Left cardiac atrium (tissue), 4 donors: ENCODE measurements at places on chromosomes 16 and 17. TPM values are rescaled to one million over a fixed set of nuclear protein-coding genes. Genes with fewer than 3 reads are reported as not detected.

The PRSS33 gene
- not detected for total RNA-seq

DNA sequence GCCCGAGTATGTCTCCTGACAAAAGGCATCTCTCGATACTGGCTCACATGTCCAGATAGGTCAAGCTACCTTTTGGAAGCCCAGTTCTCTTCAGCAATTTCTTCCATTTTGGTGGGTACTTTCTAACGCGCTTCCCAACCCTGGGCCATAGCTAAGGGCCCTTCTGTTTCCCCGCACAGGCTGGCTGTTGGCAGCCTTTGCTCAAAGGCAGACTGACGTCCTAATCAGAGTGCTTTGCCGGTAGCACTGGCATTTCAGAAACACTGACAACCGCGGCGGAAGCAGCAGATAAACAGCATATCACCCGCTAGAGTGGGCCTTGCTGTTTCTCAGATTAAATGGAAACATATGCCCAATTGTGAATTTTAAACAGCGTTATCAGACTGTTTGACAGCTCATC, 49.3 kb upstream of the MPHOSPH6 start:
- no peak for DNase-seq

DNA sequence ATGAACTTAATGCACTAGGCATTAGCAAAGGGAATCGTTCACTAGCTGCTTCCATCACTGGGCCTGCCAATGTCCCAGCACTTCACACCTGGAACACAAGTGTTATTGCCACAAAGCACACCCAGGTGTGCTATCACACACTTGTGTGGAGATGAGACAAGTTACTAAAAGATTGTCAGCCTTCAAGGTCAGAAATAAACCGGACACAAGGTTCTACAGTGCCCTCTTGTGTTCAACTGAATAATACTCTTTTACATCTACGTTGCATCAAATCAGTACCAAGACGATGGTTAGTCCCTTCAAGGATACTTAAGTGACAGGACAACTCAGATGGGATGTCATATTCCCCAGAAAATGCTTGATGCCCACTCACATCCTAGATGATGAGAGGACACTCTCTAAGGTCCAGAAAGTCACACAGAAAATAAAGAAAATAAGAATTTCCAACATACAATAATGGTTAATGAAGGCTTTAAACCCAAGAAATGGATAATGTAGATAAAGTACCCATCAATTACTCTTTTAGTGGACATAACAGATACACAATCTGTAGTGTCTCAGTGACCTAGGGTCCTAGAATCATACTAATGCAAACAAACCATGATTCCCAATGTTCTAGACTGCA, 16.4 kb upstream of the GLG1 start:
- DNase-seq, result no peak

The PRAC1 gene
- total RNA-seq, result not detected

DNA sequence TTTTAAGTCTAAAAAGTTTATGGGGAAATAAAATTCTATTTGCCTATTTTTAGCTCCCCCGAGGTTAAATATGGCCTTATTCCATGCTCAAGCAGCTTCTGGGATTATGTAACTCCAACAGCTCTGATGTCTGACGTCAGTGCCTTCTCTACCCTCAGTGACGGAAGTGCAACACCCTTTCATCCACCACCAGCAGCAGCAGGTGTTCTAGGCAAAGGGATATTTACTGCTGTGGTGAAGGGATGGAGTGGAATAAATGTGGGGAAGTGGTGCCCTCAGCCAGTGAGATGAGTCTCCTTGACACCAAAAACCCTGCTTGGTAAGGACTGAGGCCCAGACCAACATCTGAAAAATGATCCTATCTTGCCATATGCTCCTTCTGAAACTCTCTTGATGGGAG, 247.4 kb downstream of the SHISA9 start:
- no peak for DNase-seq

The STX4 gene
- 53.4 TPM for total RNA-seq

DNA sequence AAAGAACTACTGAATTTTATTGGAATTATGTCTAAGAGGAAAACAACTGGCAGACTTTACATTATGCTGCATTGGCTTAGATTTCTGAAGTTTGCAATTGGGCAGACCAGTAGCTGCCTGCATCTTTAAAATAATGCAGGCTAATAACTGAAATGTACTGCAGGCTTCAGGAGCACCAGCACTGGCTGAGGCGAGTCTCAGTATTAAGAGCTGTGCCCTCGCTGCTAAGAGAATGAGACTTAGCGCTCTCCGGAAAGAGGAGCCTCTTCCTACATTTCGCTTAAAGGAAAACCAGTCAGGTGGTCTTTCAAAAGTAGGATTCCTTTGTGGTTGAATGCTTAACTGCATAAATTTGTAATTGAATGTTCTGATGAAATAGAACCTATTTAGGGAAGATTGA, 885 bp downstream of the CNTNAP4 start:
- no peak for DNase-seq

The NPIPB12 gene
- 23.4 TPM for total RNA-seq

DNA sequence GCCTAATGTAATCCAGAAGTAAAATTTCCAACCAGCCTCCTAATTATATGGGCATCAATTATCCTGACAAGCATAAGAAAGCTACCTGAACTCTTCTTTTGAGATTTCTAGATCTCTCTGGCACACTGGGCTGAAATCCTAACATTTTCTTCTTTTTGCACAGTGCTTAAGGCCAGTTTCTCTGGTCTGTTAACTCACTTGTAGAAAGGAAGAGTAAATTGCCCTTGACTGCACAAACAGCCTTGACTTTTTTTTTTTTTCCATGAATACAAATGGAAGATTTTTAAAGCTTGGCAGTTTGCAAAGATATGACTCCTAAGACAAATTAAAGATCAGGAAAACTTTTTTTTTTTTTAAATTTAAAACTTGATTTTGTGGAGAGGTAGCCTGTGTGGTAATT, 291.2 kb upstream of the MON1B start:
- DNase-seq, result no peak

The GINS3 gene
- total RNA-seq, result 5.0 TPM

- no peak for DNase-seq
These were observed 38.2 kb upstream of the NUDT7 start for GRCh38 chr16:77684181-77684526.

The SLFN13 gene
- total RNA-seq, result 7.5 TPM

DNA sequence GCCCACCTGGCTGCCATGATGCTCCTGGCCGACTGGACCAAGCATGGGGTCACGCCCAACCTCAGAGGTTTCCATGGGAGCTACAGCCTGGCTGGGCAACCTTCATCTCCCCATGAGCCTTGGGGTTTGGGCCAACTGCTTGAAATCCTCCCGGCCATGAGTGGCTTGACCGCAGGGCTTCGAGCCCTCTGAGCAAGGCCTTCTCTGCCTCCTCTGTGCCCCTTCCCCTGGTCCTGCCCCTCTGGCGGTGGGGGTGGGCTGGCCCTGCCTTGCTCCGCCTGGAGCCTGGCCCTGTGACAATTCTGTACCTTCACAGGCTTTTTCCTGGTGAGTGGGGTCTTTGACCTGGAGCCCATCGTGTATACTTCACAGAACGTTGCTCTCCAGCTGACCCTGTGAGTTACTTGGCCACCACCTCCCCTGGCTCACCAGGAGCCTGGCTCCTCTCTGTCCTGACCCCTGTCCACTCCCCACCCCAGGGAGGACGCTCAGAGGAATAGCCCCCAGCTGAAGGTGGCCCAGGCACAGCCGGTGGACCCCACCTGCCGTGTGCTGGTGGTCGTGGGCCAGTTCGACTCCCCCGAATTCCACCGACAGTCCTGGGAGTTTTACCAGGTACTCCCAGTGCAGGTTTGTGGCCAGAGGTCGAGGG, 8.8 kb upstream of the BIRC5 start:
- no peak for DNase-seq

The TBC1D3H gene
- 0.32 TPM for total RNA-seq

DNA sequence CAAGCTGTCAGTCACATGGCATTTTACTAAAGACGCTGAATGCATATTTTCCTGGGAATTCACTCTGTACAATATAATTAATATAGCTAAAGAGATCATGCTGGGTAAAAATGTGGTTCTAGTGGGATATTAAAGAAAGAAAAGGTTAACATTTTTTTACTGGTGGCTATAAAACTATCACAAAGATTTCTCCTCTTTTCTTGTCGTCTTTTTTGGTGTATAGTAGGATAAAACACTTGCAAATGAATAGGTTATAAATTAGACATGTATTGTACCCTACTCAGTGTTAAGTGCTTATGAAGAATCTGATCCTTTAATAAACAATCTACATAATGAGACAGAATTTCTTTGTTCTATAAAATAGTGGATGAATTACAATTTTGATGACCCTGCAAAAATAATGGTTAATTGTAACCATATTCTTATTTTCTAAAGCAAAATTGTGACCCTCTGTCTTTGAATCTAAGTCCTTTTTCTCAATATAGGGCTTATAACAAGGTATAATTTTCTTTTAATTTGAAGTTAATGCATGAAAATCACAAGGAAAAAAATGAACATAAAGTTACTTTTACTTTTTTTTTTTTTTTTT, 1540.4 kb upstream of the GOT2 start:
- no peak for DNase-seq

DNA sequence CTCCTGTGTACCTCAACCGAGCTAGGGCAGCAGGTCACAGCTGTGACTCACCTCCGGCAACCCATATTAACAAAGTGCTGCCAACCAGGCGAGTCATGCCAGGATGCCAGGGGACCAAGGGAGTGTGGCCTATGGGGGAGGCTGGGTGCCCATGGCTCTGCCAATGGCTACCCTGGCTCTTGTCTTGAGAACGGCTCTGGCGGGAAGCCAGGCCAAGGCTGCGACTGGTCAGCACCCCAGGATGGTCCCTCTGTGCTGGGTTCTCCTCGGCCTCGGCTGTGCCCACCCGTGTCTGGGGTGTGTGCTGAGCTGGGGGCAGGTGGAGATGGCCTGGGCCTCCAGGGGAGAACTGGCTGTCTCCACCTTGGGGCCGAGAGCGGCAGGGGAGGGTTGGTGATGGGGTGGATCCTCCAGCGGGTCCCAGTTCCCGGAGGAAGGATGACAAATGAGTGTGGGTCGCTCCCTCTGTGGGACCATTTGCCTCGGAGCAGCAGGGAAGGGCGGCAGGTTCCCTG, 75.8 kb downstream of the MRC2 start:
- DNase-seq, result no peak

GRCh38 chr17:61402978-61403800, 3.5 kb downstream of the TBX2 start:
- DNase-seq, result no peak

GRCh38 chr16:1645914-1646525, 32.1 kb upstream of the JPT2 start:
- no peak for DNase-seq

GRCh38 chr17:48055531-48056245, 7.5 kb downstream of the NFE2L1 start:
- peak; percentile 7 for DNase-seq
